ENCODE measurements at places on chromosomes 3 and 15.
A peak's percentile ranks its signal among the peaks of the same experiment; 100 is the strongest.

- DNase-seq, result no peak
Observed at GRCh38 chr3:134965865-134966481, 170.9 kb downstream of the EPHB1 start.

- no peak for DNase-seq
Observed at GRCh38 chr3:15148614-15149013, 49.7 kb upstream of the RBSN start.

DNA sequence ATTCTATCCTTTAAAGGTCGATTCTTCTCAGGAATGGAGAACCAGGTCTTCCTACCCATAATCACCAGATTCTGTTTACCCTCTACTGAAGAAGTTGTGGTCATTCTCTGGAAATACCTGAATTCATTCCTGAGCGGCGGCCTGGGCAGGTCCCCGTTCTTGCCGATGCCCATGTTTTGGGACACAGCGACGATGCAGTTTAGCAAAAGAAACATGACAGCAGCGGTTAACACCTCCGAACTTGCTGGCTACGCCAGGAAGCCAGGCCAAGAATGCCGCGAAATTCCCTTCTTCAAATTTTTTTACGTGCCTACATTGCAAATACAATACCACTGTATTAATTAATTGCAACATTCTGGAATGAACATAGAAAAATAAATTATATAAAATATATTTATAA is 1.4 kb downstream of the DHFR2 start:
- no peak for DNase-seq

DNA sequence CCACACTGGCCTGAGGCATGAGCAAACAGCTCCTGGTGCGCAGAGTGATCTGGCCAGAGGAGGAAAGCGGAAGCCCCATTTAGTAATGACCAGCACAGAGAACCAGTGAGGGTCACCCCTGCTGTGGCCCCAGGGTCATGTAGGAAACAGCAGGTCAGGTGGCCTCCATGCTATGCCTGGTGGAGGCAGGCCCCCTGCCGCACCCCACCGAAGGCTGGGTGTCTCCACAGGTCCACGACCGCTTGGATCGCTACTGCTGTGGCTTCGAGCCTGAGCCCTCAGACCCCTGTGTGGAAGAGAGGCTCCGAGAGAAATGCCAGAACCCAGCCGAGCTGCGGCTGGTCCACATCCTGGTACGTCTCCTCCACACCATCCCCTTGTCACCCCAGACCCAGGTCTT is 52.6 kb downstream of the POMGNT2 start:
- DNase-seq, result no peak

DNA sequence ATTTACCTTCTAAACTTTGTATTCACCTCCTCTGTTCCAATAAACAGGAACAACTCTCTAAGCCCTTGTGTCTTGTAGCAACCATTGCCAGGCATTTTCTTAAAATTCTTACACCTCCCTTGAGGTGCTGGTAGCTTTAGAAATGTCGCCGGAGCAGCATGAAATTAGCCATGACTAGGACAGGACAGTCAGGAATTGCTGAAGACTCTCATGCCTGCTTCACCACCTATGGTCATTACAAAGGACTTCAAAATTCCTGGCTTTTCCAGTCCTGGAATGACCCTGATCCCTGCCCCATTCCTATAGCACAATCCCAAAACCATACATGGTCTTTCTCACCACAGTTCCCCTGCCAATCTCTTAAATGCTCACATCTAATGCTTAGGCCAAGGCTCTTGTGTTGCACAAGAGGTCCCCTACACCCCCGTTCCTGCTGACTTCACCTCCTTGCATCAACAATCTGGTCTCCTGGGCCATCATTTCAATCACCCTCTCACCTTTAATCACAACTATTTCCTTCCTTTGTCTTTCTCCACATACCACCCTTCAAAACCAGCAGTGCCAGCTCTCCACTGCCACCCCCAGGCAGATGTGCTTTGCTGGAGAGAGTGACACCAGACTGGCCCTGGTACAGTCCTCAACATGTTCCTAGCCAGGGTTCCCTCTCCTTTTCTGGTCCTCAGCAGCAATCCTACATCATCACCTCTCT is 113.2 kb upstream of the TJP1 start:
- DNase-seq, result no peak

- DNase-seq, result no peak
Observed at GRCh38 chr3:126481808-126482502, 6.3 kb upstream of the ZXDC start.

GRCh38 chr15:88901508-88902220 is 6.3 kb upstream of the HAPLN3 start:
- DNase-seq, result no peak

DNA sequence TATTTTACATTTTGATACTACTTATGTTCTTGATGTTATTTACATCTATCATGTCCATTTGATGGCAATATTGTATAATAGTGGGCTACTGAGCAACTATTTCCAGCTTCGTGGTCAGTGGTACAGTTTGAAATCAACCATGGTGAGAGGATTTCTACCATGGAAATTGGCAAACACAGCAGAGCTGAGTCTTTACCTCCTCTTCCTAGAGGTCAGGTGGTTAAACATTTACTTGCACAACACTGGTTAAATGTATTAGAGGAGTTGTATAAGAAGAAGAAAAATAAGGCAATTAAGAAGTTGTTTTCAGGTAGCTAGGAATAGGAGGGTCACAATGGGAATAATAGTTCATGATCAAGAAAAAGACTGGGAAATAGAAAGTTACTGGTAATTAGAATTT is 7.2 kb upstream of the PPM1L start:
- no peak for DNase-seq

GRCh38 chr3:152149832-152150231 is 118.9 kb upstream of the MBNL1 start:
- no peak for DNase-seq

DNA sequence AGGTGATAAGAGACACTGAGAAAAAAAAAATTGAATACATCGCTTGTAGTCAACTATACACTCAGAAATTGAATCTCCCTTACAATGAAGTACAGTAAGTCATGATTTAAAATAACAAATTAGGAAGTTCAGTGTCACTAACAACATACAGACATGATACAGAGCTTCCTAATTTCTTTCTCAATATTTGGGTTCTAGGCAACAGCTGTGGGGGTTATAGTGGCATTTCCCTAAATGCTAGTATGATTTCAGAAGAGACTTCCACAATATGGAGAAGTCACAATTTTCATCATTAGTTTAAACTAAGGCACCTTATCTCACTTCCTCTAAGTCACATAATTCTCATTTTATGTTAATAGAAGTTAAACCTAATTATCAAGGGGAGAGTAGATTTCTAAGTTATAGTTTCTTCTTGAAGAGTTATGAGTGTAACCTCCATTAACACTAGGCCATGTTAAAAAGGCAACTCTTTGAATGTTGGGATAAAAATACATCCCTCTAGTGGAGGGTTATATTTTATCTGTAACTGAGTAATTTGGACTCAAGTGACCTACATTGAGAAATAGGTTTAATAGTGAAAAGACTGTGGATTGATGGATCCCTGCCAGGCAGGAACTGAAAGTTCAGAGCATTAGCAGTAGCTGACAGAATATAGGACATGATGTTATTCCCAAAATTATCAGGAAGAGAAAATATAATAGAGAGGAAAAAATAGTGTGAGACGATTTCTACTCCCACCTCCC is 286.0 kb upstream of the SUCLG2 start:
- DNase-seq, result no peak

DNA sequence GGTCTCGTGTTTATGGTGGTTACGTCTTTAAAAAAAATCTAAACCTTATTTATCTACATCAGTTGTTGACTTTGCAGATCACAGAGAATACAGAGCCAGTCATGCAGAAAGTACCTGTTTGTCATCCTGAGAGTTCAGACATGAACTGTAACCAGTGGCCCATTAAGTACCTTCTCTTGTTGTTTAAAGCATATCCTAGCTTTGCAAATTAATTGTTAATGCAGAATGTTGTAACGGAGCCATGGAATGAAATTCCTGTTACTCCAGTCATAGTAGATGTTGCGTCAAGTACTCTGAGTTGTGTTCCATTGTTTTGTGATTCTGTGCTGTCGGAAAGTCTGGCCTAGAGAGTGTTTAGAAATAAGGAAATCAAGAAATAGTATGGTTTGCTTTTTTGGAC is 205.2 kb downstream of the RBMS3 start:
- DNase-seq, result no peak

DNA sequence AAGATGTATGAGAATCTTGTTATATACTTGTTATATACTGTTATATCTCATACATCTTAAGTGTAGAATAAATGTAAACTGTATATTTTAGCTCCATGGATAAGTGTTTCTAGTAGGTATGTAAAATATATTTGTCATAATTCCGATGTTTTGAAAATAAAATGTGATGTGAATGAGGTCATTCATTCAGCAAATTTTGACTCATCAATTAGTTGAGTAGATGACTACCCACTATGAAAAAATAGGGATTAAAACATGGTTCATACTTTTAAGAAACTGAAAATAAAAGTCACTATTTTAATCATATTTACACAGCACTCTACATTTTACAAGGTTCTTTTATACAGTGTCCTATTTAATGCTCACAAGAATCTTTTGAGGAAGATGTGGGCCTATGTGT is 28.4 kb upstream of the CNTN3 start:
- DNase-seq, result no peak

DNA sequence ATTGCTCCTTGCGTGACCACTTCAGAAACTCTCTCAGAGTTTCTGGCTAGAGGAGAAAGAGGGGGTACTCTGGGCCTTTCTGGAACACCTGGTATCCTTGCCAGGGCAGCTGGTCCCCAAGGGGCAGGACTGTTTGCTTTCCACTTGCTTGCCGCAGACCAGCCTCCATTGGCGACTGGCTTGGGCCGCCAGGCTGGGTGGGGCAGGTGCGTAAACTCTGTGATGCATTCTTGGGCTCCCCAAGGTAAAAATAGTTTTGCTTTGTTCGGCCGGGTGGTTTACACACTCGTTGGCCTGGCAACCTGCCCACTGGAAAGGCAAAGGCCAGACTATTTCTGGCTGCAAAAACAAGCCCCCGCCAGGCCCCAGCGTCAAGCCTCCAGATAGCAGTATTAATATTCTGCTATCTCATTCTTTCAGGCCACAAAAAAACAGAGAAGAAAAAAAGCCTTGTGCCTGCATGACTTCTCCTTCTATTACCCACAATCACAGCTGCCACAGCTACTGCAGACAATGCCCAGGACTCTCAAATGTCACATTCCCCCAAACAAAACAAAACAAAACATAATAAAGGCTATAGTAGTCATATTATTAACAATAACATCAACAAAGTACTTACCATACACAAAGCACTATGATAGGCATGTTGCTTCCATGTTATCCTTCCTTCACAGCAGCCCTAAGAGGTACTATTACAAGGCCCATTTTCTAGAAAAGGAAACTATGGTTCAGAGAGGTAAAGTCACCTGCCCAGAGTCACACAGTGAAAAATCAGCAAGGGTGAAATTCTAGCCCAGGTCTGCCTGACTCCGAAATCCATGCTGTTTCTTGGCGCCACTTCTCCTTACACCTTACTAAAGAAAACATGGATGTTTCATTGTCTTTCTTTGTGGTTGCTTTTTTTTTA is 14.0 kb upstream of the SSUH2 start:
- DNase-seq, result peak; percentile 30

GRCh38 chr15:50736823-50737222 is 28.7 kb downstream of the SPPL2A start:
- DNase-seq, result no peak

- no peak for DNase-seq
Observed at GRCh38 chr3:34388830-34389229, 590.4 kb downstream of the PDCD6IP start.

DNA sequence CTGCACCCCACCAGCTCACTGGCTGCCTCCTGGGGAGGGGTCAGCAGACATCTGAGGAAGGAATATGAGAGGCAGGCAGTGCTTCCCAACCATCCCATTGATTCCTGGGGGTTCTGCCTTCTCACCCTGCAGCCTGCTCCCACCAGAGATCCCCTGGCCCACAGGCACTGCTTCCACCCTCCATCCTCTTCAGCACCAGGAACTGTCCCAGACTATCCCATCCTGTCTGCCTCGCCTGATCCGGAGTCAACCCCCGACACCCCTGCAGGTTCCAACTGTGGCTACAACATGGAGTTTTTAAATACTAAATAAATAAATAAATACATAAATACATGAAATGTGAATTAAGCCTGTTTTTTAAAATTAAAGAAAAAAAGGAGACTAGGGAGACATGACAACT is 43.6 kb downstream of the CACNA2D2 start:
- no peak for DNase-seq

GRCh38 chr3:177111541-177111949 is 85.7 kb downstream of the TBL1XR1 start:
- no peak for DNase-seq

GRCh38 chr3:123997543-123997942 is 5.6 kb upstream of the ROPN1 start:
- no peak for DNase-seq

DNA sequence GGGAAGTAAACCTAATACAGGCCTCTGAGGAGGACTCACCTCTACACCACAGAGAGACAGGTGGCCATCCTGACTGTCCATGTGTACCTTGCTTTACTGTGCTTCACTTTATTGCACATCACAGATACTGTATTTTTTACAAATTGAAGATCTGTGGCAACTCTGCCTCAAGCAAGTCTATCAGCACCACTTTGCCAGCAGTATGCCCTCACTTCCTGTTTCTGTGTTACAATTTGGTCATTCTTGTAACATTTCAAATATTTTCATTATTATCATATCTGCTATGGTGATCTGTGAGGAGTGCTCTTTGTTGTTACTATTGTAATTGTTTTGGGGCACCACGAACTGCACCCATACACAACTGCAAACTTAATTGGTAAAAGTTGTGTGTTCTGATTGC is 78.0 kb downstream of the BBX start:
- DNase-seq, result no peak

- no peak for DNase-seq
Observed at GRCh38 chr3:74465715-74466410, 148.6 kb downstream of the CNTN3 start.

DNA sequence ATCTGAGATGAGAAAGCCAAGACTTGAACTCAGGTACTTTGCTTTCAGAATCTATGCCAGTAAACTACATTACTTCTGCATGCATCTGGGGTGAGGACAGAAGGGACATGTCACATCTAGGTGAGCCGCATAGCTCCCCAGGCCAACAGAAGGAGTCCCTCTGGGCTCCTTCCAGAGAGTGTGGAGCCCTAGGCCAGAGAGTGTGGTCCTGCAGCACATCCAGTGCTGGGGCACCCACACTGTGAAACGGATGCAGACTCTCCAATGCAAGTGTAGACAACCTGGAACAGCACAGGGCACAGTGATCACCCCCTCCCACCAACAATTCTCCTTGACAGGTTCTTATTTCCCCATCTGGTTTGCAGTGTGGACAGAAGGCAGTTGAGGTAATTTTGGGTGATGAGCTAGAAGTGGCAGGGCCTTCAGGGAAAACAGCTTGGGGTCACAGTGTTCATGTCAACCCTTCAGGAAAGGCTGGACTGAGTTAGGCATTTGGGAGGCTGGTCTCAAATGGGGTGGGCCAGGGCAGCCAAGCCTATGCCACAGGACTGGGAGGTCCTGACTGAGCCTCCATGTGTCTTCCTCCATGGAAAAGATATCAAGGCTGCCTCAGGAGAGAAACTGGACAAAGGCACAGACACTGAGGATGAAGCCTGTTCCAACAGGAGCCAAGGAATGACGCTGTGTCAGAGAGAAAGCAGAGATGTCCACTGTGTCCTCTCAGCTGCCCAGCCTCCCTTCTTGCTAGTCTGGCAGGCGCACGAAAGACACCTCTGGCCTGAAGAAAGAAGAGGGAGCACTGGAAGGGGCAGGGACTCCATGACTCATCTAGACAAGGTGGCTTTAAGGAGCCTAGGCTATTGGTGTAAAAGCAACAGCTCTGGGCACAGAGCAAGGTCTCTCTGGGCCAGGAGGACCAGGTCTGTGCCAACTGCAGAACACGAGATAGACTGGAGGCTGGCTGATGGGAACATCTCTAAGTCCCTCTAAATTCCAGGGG is 1.7 kb downstream of the PLCD1 start:
- DNase-seq, result no peak

- DNase-seq, result no peak
Observed at GRCh38 chr3:189195302-189195701, 23.5 kb downstream of the TPRG1 start.

Data from pulmonary artery endothelial cell (primary cell).